Stimulated activated CD4-positive, alpha-beta T cell treated with anti-CD3 and anti-CD28 coated beads, Interleukin-12 subunit alpha, Interleukin-12 subunit beta, amount 100 ng/mL, for 24 hours (primary cell): ENCODE measurements at places on chromosomes 1 and 21.

- DNase-seq: no peak
Measured at GRCh38 chr1:109208836-109209463, 4.8 kb upstream of the SARS1 start.

- DNase-seq: no peak
Measured at GRCh38 chr1:147351140-147351835, 108.8 kb downstream of the CHD1L start.

DNA sequence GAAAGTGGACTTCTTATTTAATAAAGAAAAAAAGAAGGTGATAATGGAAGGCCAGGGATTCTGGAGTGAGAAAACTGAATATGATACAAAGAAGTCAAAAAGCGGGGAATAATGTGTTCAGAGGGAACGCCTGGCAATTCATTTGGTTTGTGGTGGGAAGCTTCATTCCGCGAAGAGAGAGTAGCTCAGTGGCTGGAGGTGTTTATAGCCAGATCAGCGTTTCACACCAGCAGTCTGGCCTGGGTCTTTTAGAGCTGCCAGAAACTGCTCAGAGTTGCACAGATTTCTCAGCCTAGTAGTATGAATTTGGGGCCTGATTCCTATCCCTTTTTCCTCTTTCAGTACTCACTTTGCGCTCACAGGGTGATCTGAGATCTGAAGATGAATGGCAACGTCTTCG, 67.8 kb upstream of the IPO9 start:
- DNase-seq: no peak

DNA sequence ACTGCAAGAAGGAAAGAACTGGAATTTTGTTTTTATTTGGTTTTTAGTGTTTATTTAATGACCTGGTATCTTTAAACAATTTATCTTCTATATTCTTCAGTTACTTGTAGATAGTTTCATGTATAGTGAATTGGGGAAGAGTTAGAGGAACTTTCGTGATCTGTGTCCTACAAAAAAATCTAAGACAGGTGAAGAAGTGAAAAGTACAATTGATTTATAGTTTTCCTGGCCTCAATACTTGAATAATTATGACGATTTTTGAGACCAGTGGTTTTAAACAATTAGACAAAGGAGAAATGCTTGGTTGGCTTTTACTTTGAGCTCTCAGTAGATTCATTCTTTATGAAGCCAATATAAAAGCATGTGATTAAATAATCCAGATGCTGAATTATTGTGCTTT, 7.5 kb downstream of the MIER1 start:
- no peak for DNase-seq

- DNase-seq: no peak
Measured at GRCh38 chr1:209705033-209705598, 470 bp downstream of the HSD11B1 start.

DNA sequence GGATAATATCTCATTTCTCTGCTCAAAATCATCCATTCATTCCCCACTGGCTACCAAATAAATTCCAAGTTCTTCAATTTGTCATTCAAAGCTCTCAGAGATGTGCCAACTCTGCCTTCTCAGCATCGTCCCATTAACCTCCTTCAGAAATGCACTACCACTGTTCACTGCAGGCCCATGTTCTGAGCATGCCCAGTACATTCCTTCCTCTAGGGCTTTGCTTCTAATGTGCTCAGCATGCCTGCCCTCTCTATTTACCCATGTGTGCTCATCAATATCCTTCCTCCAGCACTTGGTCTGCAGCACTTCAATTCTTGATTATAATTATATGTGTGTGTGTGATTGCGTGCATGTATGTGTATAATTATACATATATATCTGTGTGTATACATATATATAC, 36.1 kb upstream of the RGS8 start:
- DNase-seq: no peak

- no peak for DNase-seq
Measured at GRCh38 chr1:77950873-77951272, 28.0 kb downstream of the FUBP1 start.

- no peak for DNase-seq
Measured at GRCh38 chr21:28865488-28866186, 127.0 kb downstream of the LTN1 start.

- no peak for DNase-seq
Measured at GRCh38 chr1:19661721-19662228, 2.9 kb upstream of the HTR6 start.

DNA sequence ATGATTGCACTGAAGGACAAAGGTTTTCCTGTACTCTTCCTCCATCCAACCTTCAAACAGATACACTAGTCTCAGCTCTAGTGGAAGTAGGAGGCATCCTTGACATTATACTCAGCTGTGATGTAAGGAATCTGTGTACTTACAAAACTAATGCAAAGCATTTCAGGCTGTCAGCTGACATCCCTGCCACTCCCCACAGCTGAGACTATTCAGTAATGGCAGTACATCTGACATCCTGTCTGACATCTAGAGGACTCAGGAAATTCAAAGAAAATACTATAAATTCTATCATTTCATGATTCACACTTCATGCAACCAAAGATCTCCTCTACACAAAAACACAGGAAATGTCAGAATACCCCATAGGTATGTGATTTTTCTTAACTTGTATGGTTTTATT, 325.8 kb downstream of the SMYD3 start:
- DNase-seq: no peak

DNA sequence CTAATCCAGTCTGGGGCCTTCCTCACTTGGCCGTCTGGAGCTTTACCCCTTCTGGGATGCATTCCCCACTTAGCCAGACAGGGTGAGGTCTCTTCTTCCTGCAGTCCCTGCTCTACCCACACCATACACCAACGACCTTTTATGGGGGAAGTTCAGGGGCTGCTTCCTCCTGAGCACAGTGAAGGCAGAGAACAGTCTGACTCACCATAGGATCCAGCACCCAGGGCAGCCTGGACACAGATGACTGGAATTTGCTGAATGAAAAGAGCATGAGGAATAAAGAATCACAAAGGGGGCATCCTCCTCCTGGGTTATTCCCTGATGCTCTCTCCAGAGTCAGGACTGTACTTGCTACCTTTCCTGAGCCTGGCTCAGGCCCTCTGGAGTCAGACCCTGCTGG, 4.6 kb upstream of the FOXE3 start:
- no peak for DNase-seq

DNA sequence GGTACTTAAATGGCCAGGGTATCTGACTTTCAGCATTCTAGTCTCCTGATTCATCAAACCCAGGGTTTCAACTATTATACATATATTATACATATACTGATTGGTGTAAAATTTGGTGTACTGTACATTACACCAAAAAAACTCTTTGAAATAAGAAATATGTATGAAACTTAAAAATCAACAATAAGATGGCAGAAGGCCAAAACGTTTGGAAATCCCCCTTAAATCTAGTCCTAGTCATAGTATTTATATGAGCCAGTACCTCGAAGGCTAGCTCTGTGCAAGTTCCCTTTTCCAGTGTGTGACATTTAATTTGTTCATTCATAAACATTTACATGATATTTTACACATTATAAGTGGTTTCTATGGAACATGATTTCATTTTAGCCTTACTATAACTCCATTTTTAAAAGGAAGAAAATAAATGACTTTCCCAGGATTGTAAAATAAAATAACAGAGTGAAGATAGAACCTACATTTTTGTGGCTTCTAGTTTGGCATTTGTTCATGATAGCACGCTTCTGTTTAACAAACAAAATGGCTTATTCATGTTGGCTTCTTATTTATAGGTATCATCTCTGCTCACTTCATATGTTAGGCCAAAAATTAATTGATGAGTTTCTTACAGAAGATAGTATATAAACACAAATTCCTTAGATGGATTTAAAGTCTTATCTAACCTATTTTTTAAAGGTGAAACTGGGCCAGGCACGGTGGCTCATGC, 18.8 kb upstream of the ZNF281 start:
- DNase-seq: no peak

GRCh38 chr1:171998711-171999110, 157.4 kb downstream of the DNM3 start:
- no peak for DNase-seq

- no peak for DNase-seq
Measured at GRCh38 chr1:20530306-20530705, 22.1 kb upstream of the FAM43B start.

DNA sequence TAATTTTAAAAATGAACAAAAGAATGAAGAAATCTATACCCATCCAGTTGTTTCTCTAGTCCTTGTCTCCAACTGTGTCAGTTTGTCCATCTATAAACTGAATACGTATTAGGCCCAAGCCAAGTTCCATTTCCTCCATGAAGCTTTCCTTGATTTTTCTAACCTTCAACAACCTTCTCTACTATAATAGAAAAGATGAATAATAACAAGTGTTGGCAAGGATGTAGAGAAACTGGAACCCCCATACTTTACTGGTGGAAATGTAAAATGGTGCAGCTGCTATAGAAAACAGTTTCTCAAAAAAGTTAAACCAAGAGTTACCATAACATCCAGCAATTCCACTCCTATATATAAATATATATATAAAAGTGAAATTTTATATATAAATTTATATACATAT, 10.6 kb downstream of the KIAA0319L start:
- no peak for DNase-seq

DNA sequence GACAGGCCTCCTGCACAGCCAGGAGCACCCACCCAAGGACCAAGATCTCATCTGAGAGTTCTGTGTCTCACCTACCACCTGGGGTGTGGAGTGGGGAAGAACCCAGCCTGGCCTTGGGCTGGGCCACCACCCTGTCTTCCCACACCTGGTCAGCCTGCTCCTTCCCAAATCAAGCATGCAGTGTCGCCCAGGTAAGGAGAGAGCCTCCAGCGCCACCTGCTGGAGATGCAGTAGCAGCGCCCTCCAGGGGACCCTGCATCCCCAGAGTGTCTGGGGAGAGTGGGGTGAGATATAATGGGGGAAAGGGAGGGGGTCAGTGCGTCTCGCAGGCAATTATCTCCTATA, 32.3 kb downstream of the KIAA2013 start:
- peak; percentile 60 for DNase-seq

GRCh38 chr1:243354511-243355153, 98.8 kb downstream of the SDCCAG8 start:
- no peak for DNase-seq

GRCh38 chr1:27690183-27690582, 18.2 kb upstream of the IFI6 start:
- DNase-seq: no peak

GRCh38 chr1:161330346-161330745, 16.2 kb downstream of the SDHC start:
- no peak for DNase-seq

DNA sequence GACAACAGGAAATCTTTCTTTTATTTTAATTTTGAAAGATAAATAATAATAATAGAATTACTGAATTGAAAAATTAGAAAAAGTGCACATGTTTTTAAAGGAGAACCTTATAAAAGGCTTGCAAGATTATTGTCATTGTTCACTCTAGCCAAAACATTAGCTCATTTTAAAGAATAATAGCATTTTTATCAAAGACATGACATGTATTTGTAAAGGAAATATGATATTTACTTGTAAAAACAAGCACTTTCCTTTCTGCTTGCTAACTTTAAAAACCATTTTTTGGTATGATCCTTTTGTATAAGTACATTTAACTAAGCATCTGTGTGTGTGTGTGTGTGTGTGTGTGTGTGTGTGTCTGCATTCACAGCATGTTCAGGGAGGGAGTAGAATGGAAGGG, 156.3 kb upstream of the C1orf87 start:
- no peak for DNase-seq

GRCh38 chr1:118271883-118272282, 86.9 kb upstream of the SPAG17 start:
- DNase-seq: no peak

- DNase-seq: no peak
Measured at GRCh38 chr1:156863631-156864030, 3.0 kb downstream of the NTRK1 start.

DNA sequence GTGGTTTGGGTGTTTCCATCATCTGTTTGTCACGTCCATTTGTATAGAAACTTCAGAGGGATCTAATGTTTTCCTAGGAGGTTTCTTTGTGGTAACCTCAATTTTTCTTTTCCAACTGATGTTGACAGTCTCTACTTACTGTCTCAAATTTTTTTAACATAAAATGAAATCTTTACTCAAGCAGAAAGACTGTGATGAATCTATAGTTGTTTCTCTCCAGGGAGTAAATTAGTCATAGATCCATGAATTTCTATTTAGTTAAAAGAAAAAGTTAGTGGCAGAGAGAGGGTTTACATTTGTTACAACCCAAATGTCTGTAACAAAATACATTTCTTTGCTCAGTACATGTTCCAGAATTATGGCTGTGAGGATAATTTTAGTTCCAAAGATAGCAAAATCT, 161.6 kb downstream of the DISP1 start:
- no peak for DNase-seq

DNA sequence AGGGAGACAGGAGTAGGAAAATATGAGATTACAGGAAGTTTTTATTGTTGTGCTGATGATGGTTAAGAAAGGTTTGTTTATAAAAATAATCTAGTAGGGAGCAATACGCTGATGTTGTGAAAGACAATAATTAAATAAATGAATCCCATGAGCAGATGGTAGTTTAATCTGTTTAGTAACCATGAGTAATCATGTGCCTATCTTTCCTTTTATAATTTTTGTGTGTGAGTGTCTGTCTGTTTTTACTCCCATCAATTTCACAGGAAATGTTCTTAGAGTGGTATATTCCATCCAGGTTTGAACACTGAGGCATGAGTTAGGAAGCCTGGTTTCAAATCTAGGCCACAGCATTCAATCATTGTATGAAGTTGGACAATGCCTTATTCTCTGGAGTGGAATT, 180.5 kb downstream of the OLFM3 start:
- no peak for DNase-seq

- no peak for DNase-seq
Measured at GRCh38 chr21:28683982-28684752, 308.5 kb downstream of the LTN1 start.

DNA sequence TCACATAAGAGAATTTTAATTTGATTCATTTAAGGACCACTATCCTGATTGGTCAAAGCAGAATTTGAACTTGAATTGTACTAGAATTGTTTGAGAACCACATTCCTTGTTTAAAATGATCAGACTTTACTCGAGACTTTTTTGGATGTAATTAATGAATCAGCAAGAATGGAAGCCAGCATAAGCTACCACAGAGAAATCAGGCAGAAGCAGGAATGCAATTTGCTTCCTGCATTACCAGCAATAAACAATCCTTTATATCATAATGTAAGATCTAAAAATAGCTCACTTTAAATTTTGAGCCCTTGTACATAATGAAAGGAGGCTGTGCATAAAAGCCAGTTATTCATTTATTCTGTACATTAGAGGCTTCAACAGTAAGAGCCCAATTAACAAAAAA, 119.8 kb upstream of the BACE2 start:
- no peak for DNase-seq

- DNase-seq: no peak
Measured at GRCh38 chr1:167434306-167434705, 84.0 kb downstream of the CD247 start.

DNA sequence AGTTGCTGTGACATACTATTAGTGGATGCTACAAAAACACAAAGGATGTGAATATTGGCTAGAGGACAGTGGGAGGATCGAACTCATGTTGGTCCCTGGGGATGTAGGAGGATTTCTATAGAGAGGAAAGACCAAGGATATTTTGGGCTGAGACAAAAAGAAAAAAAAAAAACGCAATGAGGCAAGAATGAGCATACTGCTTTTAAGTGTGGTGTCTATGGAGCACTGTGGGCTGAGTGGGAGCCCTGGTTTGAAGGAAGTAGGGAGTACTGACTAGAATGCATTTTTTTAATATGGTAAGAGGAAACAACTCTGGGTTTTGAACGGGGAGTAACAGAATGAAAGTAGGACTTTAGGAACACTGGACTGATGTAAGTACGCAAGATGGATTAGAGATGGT, 450.7 kb downstream of the NEGR1 start:
- no peak for DNase-seq
